Cardiac muscle cell (in vitro differentiated cells and primary cell): ENCODE measurements at places on chromosomes 5 and 9.

GRCh38 chr5:115962565-115963402, 509 bp downstream of the LVRN start:
- peak; percentile 51 for DNase-seq

- no peak for DNase-seq
Measured at GRCh38 chr5:16536818-16537217, 71.2 kb upstream of the ZNF622 start.

- DNase-seq: no peak
Measured at GRCh38 chr5:79578876-79579275, 33.4 kb upstream of the TENT2 start.

DNA sequence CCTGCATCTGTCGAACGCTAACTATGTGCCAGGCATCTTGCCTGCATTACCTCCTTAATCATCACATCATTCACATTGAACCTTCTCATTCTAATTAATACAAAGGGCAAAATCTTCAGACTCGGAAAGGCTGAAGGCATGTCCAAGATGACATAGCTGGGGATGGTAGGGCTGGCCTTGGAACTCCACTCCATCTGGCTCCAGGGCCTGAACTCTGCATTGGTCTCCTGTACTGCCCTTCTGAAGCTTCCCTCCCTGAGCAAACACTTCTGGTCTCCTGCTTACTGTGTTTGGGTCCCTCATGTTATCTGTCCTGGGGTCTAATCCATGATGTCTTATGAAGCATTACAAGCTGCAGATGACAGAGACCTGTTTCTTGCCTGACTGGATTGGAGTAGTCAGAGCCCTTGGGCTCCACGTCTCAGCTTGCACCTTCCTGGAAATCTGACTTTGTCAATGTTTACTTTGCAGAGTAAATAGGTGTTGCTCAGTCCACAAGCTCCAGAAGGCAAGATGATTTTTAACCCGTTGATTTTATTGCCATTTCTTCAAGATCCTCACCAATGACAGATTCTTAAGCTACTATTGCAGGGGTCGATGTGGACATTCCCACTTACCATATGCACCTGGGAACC, 106.1 kb downstream of the GALNT10 start:
- no peak for DNase-seq

GRCh38 chr5:97929383-97929782, 746.3 kb upstream of the RIOK2 start:
- no peak for DNase-seq

GRCh38 chr5:76114179-76114851, 31.1 kb downstream of the SV2C start:
- no peak for DNase-seq
